Fibroblast of skin of right biceps (primary cell): ENCODE measurements at places on chromosomes 5 and 9.
A peak's percentile ranks its signal among the peaks of the same experiment; 100 is the strongest.

DNA sequence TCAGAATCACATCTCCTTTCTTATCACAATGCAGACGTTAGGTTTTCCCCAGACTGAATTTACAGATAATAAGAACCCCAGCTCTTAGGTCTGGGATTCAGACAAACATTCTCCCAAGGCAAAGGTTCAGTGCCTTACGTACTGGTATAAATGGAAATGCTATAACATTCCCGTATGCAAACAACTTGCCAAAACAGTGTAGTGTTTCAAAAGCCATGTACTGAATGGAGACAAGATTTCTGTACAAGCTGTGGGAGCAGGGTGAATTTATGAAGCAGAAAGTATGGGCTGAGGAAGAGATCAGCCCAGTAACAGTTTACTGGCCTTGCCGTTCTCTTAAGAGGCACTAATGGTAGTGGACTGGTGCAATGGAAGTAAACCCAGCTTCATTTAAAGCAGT is 225.5 kb upstream of the ZNF462 start:
- no peak for DNase-seq

- no peak for DNase-seq
These were observed 8.4 kb upstream of the SLC9A3 start for GRCh38 chr5:532521-533242.

DNA sequence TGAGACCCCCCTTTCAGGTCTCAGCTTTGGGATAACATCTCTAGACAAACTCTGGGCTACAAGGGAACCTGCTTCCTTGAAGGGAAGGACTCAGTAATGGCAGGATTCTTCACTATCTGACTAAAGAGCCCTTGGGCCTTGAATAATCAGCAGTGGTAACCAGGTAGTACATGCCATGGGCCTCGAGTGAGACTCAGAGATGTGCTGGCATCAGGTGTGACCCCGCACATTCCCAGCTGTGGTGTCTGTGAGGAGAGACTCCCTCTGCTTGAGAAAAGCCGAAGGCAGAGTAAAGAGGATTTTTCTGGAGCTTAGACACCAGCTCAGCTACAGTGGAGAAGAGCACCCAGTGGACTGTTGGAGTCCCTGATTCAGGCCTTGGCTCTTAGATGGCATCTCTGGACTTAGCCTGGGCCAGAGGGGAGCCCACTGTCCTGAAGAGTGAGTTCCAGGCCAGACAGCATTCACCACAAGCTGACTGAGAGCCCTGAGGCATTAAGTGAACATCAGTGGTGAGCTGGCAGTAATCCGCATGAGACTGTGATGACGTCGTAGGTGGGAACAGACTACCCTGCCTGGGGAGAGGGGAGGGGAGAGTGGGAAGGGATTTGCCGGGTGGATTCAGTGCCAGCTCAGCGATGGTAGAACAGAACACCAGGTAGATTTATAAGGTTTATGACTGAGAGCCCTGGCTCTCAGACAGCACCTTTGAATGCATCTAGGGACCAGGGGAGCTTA is 5.3 kb upstream of the ZNF782 start:
- DNase-seq: peak; percentile 60

DNA sequence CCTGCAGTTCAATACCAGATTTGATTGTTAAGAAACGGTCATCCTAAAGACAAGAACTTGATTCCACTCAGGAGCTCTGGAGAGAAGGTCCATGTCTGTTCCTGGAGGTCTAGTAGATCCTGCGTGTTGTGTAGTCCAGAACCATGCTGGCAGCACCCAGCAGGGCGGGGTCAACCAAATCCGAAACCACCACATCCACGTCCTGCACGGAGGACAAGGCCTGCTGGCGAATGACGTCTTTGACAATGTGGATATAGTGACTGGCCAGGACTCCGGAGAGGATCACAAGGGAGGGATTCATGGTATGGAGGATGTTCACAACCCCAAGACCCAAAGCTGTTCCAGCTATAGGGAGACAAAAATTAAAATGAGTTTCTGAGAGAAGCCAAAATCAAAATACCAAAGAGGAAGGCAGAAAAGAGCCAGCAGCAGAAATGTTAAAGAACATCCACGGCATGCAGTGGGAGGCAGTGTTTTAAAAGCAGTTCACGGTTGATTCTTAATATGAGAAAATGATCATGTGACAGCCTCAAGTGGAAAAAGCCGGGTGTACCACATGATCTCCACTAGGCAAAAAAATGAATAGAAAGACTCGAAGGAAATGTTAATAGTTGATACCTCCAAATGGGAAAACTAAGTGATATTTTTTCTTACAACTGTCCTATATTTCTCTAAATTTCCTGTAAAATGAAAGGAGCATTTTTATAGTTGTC is 26.7 kb downstream of the CLTA start:
- no peak for DNase-seq

DNA sequence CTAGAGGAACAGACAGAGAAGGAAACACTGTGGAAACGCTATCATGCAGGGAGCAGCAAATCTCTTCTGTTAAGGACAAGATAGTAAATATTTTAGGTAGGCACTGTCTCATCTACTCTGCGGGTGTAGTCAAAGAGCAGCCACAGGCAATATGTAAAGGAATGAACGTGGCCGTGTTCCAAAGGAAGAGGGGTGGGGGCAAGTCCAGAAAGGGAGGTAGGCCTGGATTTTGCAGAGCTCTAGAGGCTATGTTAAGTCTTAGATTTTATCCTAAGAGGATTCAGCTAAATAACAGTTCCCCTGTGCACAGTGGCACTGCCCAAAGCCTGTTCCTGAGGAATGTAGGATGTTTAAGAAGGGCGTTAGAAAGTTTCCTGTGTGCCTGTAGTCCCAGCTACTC is 161.6 kb downstream of the ACTL7B start:
- no peak for DNase-seq

- no peak for DNase-seq
These were observed 475.1 kb downstream of the DMRTA1 start for GRCh38 chr9:22921742-22922141.

- no peak for DNase-seq
These were observed 3.3 kb upstream of the NEURL1B start for GRCh38 chr5:172637740-172638139.
